ENCODE measurements at places on chromosomes 3 and 15. TPM values are rescaled to one million over a fixed set of nuclear protein-coding genes. Genes with fewer than 3 reads are reported as not detected.

- no peaks in the 10 kb centered on the region for H3K36me3 ChIP-seq
- no peak overlapping the region for H3K4me3 ChIP-seq
- DNase-seq: no peak
- H3K4me1 ChIP-seq: no peaks in the 10 kb centered on the region
- peaks cover 13% of the 10 kb centered on the region for H3K27me3 ChIP-seq
Measured at GRCh38 chr3:115254492-115255196, 107.6 kb upstream of the ZBTB20 start.

Gene CYP1A2
- not detected for polyA plus RNA-seq

DNA sequence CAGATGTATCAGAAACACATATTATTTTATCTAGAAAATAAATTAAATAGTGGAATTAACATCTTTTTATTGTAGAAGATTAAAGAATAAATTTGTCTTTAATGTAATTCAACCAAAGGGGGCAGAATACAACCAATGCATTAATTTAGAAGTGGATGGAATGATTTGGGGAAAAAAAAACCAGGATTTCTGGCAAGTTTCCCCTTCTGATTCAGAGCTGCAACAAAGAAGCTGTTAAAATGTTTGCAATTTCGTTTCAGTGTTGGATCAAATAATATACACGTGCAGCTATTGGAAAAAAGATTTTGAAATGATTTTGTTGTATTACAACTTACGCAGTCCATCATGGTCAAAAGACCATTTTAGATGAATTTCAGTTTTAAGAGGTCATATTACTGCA lies 71.6 kb upstream of the ZNF280D start:
- no peak for DNase-seq
- no peak overlapping the region for H3K4me3 ChIP-seq

DNA sequence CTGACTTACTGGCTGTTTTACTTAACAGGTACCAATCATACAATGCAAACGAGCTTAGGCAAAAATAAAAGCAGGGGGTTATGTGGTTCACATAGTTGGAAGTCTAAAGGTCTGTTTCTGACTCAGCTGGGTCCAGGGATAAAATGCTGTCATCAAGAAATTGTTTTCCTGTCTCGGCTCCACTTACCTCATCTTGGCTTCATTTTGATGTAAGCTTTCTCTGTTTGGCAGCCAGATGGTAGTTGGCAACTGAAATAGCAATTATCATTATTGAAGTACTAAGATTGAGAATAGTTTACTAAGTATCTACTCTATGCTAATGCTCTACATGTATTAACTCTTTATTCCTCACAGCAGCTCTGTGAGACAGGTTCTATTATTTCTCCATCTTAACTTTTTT lies 36.8 kb upstream of the CNTN3 start:
- no peaks in the 10 kb centered on the region for H3K27me3 ChIP-seq
- H3K36me3 ChIP-seq: no peaks in the 10 kb centered on the region
- DNase-seq: no peak
- H3K4me1 ChIP-seq: no peaks in the 10 kb centered on the region
- H3K4me3 ChIP-seq: no peak overlapping the region

Gene CPNE9
- polyA plus RNA-seq: not detected

- no peak for DNase-seq
- no peaks in the 10 kb centered on the region for H3K36me3 ChIP-seq
- no peak overlapping the region for H3K27ac ChIP-seq
- peaks cover 4% of the 10 kb centered on the region for H3K27me3 ChIP-seq
Measured at GRCh38 chr3:9279966-9280365, 30.5 kb upstream of the SRGAP3 start.

- no peak overlapping the region for H3K4me3 ChIP-seq
- no peak for DNase-seq
- H3K4me1 ChIP-seq: no peaks in the 10 kb centered on the region
- no peak overlapping the region for H3K27ac ChIP-seq
- H3K27me3 ChIP-seq: peaks cover 2% of the 10 kb centered on the region
Measured at GRCh38 chr3:153305189-153305588, 143.2 kb downstream of the RAP2B start.

GRCh38 chr15:62392376-62392775 lies 227.3 kb upstream of the C2CD4B start:
- H3K4me1 ChIP-seq: peaks cover 15% of the 10 kb centered on the region
- peak overlapping the region; percentile 28 for H3K27ac ChIP-seq
- peak overlapping the region; percentile 88 for H3K4me3 ChIP-seq
- no peaks in the 10 kb centered on the region for H3K36me3 ChIP-seq
- H3K27me3 ChIP-seq: peaks cover 29% of the 10 kb centered on the region

GRCh38 chr3:181855825-181856224 lies 144.1 kb downstream of the SOX2 start:
- no peak overlapping the region for H3K4me3 ChIP-seq
- H3K27me3 ChIP-seq: no peaks in the 10 kb centered on the region
- no peaks in the 10 kb centered on the region for H3K36me3 ChIP-seq
- H3K4me1 ChIP-seq: no peaks in the 10 kb centered on the region
- no peak overlapping the region for H3K27ac ChIP-seq
- no peak for DNase-seq

- DNase-seq: no peak
- no peaks in the 10 kb centered on the region for H3K36me3 ChIP-seq
- H3K27me3 ChIP-seq: no peaks in the 10 kb centered on the region
- H3K4me1 ChIP-seq: peaks cover 4% of the 10 kb centered on the region
- peak overlapping the region; percentile 72 for H3K27ac ChIP-seq
- H3K4me3 ChIP-seq: no peak overlapping the region
Measured at GRCh38 chr3:177826253-177826652, 629.0 kb upstream of the TBL1XR1 start.

DNA sequence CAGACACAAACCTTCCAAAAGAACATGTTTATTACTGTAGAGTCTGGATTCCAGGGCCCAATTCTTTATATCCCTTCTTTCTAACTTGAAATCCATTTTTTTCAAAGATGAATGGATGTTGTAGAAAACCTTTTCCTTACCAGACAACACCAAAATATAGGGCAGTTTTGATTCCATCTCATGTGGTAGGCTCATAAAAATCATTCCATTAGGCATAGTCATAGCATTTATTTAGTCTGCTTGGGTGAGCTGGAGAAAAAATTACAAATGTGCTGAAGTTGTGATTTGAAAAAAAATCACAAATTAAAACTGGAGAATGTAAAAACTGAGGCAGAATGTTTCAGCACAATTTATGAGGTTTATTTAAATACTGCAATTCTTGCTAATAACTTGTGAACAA lies 199.3 kb upstream of the TBC1D5 start:
- peaks cover 5% of the 10 kb centered on the region for H3K4me1 ChIP-seq
- no peak overlapping the region for H3K4me3 ChIP-seq
- H3K27ac ChIP-seq: no peak overlapping the region
- no peaks in the 10 kb centered on the region for H3K36me3 ChIP-seq
- peaks cover 9% of the 10 kb centered on the region for H3K27me3 ChIP-seq
- DNase-seq: no peak

DNA sequence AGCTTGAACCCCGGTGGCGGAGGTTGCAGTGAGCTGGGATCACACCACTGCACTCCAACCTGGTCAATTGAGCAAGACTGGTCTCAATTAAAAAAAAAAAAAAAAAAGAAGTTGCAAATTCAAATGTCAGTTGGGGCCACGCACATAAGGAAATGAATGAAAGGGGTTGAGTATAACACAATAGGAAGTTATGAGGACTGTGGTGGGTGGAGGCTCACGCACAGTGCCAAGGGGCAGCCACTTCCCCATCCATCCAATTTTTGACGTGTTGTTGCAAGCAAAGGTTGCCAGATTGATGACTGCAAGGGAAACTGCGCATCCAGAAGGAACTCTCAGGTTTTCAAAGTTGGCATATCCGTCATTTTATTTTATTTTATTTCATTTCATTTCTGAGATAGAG lies 532.2 kb downstream of the NTRK3 start:
- peaks cover 5% of the 10 kb centered on the region for H3K27me3 ChIP-seq
- DNase-seq: no peak
- H3K36me3 ChIP-seq: no peaks in the 10 kb centered on the region
- H3K27ac ChIP-seq: no peak overlapping the region
- no peaks in the 10 kb centered on the region for H3K4me1 ChIP-seq
- H3K4me3 ChIP-seq: no peak overlapping the region

GRCh38 chr3:64170270-64170669 lies 55.0 kb downstream of the PRICKLE2 start:
- H3K36me3 ChIP-seq: no peaks in the 10 kb centered on the region
- H3K27me3 ChIP-seq: no peaks in the 10 kb centered on the region
- DNase-seq: no peak
- H3K27ac ChIP-seq: no peak overlapping the region
- no peaks in the 10 kb centered on the region for H3K4me1 ChIP-seq

GRCh38 chr3:37590328-37591079 lies 271.2 kb upstream of the CTDSPL start:
- no peaks in the 10 kb centered on the region for H3K4me1 ChIP-seq
- no peak for DNase-seq
- H3K27ac ChIP-seq: no peak overlapping the region

DNA sequence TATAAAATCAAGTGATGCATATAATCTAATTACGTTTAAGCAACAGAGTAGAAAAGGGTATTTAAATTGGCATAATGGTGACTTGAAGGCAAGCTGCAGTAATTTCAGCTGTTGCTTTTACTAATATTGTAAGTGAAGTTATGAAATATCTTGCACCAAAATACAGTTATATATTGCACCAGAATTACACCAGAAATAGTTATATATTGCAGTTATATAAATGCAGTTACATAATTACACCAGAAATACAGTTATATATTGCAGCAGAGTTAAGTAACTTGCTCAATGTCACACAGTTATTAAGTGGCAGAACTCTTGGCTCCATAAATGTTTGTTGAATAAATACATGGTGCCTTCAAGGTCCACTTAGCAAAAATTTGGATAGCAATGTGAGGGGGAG lies 51.4 kb downstream of the PCOLCE2 start:
- no peaks in the 10 kb centered on the region for H3K4me1 ChIP-seq
- peaks cover 4% of the 10 kb centered on the region for H3K27me3 ChIP-seq
- H3K4me3 ChIP-seq: no peak overlapping the region
- H3K27ac ChIP-seq: no peak overlapping the region
- H3K36me3 ChIP-seq: no peaks in the 10 kb centered on the region

Gene TGM4
- 0.22 TPM for polyA plus RNA-seq
